ENCODE measurements at places on chromosomes 12 and 14.

DNA sequence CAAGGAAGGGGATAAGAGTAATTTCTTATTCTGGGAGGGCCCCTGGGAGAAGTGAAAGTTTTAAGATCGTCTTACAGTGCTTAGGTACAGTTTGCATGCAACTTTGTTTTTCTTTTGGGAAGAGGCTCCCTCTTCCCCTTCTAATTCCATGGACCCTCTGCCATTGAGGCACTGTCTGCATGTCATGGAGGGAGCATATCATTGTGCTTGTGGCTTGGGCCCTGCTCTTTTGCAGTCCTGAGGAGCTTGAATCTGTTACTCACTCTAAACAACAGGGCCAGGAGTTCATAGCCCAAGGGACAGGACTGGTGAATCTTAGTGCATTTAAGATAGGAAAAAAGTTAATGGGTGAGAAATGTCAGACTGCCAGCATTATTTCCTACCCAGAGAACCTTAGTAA lies 2.3 kb downstream of the UBE3B start:
- no peak for DNase-seq

DNA sequence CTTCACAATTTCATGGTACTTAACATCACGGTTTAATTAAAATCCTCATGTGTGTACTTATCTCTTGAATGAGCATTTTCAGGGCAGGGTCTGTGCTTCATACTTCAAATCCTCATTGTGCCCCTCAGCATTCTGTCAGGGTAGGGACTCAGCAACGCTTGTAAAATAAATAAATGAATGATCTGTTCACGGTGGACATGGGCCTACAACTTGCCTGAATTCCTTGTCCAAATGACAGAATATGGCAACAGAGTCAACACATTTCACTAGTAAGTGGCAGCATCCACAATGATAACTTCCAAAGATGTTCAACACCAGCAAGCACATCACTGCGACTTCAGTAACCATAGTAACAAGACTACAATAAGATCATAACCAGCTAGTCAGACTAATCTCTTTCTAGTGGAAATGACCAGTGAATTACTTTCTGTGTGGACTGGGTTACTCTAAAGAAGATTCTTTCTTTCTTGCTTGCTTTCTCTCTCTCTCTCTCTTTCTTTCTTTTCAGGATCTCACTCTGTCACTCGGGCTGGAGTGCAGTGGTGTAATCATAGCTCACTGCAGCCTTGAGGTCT lies 14.5 kb upstream of the GNPTAB start:
- no peak for DNase-seq

DNA sequence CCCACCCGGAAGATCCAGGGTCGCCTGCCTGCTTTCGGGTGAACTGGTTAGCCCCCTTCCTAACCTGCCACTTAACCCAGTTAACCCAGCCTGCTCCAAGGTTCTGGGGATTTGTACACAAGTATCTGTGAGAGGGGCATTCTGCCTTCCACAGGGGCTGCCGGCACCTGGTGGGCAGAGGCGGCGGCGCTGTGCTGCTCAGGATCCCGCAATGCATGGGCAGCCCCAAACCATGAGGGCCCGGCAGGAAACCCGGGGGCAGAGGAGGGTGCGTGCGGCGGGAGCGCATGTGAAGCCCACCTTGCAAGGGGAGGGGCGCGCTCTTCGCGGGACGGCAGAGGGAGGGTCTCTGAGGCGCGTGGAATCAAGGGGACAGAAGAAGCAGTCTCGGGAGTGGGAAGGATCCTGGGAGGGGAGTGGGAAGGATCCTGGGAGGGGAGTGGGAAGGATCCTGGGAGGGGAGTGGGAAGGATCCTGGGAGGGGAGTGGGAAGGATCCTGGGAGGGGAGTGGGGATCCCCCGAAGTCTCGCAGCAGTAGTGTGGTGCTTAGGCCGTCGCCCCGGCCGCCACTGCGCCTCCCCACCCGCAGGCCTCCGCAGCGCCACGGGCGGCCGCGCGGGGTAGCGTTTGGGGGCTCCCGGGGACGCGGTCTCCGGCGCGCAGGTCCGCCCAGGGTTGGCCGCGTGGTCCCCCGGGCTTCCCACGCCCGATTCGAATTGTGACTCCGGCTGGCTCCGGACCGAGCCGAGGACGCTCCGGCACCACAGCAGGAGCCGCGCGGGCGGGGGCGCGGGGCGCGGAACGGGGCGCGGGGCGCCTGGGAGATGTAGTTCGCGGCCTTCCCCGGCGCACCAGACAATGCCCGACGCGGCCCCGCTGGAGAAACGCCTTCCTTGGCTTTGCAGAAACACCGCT lies 4.9 kb upstream of the MTA1 start:
- peak; percentile 73 for DNase-seq

DNA sequence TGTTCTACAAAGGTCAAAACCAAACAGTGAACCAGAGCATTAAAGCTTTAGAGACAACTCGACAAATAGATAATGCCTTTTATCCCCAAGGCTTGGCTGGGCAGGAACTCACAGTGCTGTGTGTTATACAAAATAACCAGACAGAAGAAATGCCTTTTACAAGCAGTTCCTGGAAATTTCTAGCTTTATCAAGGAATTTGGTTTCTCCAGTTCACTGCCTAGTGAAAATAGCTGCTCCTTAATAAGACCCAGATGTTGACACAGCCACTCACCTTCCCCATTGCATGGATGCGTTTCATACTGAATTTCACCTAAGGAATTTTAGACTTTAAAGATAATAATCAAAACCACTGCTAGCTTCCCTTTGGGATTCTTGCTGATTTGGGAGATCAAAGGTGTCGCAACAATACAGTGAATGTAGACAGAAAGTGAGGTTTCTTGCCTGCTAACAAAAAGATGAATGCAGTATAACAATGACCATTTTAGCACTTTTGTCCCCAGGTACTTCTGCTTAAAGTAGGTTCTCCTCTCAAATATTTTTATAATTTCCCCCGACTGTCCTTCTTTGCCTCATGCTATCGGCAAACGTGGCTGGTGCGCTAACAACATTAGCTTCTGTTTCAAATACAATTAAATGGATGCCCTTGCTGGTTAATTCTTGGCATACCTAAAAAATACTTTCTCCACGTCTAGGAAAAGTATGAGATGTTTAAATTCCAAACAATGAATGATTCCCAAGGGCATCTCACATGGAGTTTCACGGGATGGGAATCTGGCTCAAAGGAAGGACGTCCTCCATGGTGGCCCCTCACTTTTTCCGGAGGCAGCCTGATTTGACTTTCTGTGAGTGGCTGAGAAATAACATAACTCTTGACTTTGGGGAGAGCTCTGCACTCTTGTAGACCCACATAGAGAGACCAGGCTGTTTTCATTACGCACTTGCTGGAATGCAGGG lies 162.4 kb downstream of the C12orf75 start:
- DNase-seq = peak; percentile 23

GRCh38 chr14:35380794-35381193 lies 23.8 kb downstream of the NFKBIA start:
- DNase-seq = no peak

DNA sequence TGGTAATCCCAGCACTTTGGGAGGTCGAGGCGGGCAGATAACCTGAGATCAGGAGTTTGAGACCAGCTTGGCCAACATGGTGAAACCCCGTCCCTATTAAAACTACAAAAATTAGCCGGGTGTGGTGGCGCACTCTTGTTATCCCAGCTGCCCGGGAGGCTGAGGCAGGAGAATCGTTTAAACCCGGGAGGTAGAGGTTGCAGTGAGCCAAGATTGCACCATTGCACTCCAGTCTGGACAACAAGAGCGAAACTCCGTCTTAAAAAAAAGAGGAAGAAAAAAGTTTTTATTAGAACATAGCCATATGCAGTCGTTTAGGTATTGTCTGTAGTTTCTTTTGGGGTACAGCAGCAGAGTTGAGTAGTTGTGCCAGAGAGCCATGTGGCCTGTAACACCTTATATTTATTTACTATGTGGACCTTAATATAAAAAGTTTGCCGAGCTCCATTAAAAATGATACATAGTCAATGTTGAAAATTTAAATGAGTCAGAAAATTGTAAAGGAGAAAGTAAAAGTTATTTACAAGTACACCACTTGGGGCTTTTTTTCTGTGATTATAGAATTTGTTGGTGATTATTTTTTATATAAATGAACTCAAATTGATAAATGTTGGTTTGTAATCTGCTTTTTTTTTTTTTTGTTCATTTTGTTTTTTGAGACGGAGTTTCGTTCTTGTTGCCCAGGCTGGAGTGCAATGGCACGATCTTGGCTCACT lies 2.2 kb downstream of the ADIPOR2 start:
- no peak for DNase-seq

GRCh38 chr12:6829536-6830220 lies 1.5 kb downstream of the P3H3 start:
- no peak for DNase-seq

- DNase-seq = no peak
These were observed 711.9 kb downstream of the C12orf50 start for GRCh38 chr12:87317302-87317701.

GRCh38 chr14:59754256-59754655 lies 116.3 kb downstream of the RTN1 start:
- no peak for DNase-seq

GRCh38 chr14:67487937-67488893 lies at the start of gene TMEM229B:
Gene TMEM229B (minus strand): TSS chr14:67488721. CDS start chr14:67473923, 14,798 bp downstream.
- no peak for DNase-seq

- no peak for DNase-seq
These were observed 56.5 kb upstream of the BCAT1 start for GRCh38 chr12:25005376-25005775.

DNA sequence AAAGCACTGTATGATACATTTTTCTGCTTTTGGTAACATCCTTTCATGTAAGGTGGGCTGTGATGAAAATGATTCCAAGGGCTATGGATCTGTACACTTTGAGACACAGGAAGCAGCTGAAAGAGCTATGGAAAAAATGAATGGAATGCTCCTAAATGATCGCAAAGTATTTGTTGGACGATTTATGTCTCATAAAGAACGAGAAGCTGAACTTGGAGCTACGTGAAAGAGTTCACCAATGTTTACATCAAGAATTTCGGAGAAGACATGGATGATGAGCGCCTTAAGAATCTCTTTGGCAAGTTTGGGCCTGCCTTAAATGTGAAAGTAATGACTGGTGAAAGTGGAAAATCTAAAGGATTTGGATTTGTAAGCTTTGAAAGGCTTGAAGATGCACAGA lies 22.1 kb upstream of the SRGAP1 start:
- DNase-seq = no peak

DNA sequence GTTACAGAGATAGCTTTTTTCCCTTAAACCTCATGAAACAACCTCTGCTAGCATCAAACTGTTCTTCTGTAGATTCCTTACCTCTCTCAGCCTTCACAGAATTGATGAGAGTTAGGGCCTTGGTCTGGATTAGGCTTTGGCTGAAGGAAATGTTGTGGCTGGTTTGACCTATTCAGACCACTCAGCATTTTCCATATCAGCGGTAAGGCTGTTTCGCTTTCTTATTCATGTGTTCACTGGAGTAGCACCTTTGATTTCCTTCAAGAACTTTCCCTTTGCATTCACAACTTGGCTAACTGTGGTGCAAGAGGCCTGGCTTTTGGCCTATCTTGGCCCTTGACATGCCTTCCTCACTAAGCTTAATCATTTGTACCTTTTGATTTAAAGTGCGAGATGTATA lies 50.7 kb upstream of the NRXN3 start:
- DNase-seq = no peak

DNA sequence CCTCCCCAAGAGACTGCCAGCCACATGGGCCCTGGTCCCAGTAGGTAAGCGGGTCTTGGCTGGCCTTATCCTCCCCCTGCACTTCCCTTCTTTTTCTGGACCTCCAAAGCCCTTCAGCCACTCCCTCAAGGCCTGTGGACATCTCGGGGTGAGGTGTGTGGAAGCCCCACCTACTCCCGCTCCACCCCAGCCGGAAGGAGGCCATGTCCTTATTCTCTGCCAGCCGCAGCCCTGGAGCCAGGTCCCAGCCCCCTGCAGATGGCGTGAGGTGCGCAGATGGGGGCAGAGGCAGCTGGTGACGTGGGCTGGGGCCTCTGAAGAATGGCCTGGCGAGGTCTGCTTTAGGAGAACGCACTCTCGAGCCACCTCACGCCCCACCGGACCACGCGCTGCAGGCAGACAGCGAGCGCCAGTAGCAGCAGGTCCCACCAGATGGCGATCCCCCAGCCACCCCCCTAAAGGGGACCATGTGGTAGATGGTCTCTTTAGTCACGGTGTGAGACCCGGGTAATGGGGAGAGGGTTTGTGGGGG lies 167.1 kb downstream of the TSPAN9 start:
- DNase-seq = no peak

- no peak for DNase-seq
These were observed 88.7 kb upstream of the PLXNC1 start for GRCh38 chr12:94059394-94060368.

GRCh38 chr14:77406718-77407117 lies 16.6 kb downstream of the NOXRED1 start:
- DNase-seq = no peak

- DNase-seq = peak; percentile 1
These were observed 92.7 kb downstream of the PAH start for GRCh38 chr12:102824218-102824835.

DNA sequence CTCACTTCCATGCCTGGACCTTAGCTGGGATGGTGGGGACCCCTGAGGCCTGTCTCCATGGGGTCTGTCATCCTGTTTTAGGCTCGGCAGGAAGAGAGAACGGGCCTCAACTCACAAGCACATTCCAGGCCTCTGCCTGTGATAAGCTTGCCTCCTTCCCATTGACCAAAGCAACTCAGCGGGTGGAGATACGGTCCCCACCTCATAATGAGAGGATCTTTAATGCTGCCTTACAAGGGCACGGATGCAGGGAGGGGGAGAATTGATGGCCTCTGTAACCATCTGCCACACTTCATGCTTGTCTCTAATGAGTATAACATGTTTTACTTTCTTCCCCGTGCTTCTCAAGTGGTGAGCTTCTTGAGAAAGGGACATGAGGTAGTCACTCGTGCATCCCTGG lies 50.0 kb downstream of the GLT1D1 start:
- no peak for DNase-seq

Data from foreskin fibroblast (primary cell).